GM19239 (cell line): ENCODE measurements at places on chromosomes 1 and 21.
A peak's percentile ranks its signal among the peaks of the same experiment; 100 is the strongest.

DNA sequence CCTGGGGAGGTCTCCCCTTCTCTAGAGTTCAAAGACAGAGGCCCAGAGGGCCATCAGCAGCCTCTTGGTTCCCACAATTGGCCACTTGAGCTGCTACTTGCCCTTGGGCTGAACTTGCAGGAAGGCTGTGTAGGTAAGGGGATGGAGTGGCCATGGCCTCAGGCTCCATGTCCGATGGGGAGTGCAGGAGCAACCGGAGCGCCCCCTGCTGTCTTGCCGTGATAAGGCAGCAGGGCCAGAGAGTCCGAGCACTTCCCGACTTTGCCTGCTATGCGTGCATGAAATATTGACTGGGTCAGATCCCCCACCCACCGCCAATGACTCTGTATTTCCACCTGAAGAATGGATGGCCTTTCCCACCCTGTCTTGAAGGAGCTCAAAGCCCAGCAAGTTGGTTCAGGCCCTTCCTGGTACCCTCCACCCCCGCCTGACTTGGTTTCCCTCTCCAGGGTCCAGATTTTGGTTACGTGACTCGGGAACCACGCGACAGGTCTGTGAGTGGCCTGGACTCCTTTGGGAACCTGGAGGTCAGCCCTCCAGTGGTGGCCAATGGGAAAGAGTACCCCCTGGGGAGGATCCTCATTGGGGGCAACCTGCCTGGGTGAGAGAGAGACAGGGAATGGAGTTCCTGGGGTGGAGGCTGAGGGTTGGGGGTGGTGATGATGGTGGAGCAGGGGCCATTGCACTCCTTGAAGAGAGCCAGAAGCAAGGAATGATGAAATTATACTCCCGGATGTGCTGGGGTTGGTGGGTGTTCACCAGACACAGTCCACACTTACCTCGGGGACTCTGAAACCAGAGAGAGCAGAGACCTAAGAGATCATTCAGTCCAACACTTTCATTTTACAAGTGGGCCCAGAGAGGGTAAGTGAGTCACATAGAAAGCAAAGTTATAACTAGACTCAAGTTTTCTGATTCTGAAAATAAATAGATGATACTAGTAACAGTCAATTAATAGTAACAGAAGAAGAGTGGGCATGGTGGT is 25.6 kb downstream of the PADI3 start:
- peak; percentile 53 for DNase-seq

DNA sequence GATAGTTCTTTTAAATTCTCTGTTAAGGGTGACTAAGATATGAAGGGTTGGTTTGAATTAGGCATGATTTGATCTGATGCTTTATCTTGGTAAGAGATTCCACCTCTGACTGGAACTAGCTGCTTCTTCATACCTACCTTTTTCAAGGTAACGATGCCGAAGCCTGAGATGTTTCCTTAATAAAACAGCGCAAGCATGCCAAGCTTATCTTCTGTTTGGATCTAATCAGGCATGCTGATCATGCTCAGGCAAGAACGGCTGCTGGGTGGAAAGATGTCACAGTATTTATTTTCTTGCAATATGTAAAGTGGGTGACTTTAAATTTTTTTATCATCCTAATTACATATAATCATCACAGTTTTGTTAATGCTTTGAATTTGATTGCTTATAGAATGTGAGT is 148.7 kb downstream of the ADGRL2 start:
- no peak for DNase-seq

DNA sequence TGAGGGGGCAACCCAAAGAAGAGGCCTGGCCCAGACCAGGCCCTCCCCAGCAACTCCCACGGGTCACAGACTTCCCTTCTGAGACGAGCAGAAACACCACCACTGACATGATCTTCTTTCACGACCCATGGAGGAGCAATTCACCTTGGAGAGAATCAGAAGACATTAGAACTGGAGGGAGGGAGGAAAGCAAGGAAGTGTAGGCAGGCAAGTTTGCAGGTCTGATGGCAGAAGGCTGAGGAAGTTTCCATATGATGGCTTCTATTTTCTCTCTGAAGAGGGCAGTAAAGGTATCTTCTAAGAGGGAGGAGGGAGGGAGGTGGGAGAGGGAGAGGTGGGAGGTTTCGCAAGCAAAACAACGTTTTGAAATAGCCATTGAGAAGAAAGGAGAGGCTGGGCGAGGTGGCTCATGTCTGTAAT is 1.4 kb upstream of the UBXN10 start:
- no peak for DNase-seq

DNA sequence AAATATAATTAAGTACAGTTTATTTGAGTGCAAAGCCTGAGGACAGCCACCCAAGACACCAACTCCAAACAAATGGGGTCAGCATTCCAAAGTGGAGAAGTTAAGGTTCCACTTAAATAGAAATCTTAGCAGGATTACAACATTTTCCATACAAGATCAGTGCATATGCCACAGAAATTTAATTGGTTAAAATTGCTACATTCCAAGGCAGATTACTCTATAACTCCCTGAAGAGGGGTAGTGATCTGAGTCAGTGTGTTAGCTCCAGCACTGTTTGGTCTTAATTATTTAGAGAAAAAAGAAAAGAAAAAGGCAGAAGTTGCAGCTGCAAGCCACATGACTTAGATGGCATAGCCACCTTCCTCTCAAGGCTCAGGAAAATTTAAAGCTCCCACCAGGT is 297.5 kb downstream of the HHIPL2 start:
- no peak for DNase-seq

GRCh38 chr1:214518361-214518760 is 33.0 kb downstream of the PTPN14 start:
- DNase-seq: no peak

GRCh38 chr1:110671361-110671760 is 3.4 kb downstream of the KCNA3 start:
- DNase-seq: no peak

DNA sequence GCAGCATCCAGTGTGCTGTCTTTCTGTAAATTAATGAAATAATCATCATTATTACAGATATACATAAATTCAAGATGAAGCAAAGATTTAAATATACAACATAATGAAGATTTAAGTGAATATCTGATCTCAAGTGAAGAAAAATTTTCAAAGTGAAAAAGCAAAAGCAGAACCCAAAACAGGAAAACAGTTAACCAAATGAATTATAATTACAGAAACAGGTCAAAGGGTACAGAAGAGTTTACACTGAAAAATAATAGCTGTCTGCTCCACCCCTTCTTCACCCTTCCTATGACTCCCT is 44.8 kb upstream of the GTF2B start:
- no peak for DNase-seq

- no peak for DNase-seq
Measured at GRCh38 chr1:101293461-101294051, 56.7 kb downstream of the S1PR1 start.

- DNase-seq: no peak
Measured at GRCh38 chr1:184973272-184974055, 844 bp downstream of the NIBAN1 start.

GRCh38 chr1:61081686-61082310 is 563 bp upstream of the NFIA start:
- no peak for DNase-seq

DNA sequence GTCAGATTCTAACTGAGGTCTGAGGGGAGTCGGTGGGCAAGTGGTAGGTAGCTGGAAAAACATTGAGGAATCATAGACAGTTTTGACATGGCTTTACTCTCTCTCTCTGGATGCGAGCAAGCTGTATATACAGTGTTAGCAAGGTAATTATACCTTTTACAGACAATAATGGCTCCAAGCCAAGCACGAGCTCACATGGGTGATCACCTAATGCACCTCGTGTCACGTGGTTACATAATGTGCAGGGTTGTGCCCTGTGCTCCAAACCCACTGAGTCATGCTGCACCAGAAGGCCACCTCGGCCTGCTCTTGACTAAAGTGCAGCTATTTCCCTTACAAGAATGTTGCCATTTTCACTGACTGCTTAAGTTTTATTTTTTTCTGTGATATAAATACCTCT is 7.6 kb upstream of the CLCA2 start:
- no peak for DNase-seq

DNA sequence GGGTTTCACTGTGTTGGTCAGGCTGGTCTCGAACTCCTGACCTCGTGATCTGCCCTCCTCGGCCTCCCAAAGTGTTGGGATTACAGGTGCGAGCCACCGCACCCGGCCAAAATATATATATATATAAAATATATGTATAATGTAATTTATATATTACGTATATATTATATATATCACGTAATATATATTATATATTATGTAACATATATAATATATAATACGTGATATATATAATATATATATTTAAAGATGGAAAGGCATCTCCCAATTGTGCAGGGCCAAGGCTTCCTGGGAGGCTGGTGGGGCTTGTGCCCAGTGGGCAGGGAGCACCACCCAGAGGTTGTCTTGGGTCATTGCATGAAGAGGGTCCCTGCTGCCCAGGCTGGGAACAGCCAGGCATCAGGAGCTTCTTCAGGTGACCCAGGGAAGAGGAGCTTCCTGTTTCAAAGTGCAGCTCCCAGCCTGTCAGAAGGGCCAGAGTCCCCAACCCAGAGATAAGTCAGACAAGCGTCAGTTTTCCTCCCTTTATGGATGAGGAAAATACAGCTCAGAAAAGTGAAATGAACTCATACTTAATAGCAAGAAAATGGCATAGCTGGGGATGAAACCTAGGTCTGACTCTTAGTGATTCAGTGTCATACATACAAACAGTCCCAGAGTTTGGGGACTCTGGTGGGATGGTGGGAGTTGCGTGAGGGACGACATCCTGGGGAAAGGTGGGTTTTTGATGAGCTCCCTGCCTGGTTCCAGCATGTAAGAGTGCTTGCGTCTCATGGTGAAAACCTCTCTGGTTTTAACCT is 12.0 kb downstream of the UBE2Q1 start:
- peak; percentile 70 for DNase-seq

- no peak for DNase-seq
Measured at GRCh38 chr21:30984889-30985288, 53.4 kb downstream of the KRTAP19-8 start.

DNA sequence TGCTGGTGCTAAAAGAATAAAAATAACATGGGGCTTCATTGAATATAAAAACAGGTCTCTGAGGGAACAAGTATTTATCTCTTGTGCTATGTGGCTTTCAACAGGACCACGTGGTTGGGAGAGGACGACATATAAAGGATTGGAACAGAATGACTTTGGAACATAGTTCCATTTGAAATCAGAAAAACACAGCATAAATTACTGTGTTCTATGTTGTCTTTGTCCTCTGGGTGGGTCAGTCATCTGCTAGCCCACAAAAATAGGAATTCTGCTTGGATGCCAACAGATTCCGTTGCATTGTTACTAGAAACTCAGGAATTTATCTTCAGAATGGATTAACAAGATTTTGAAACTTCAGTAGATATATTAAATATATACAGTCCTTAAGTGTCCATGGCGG is 5.9 kb downstream of the CEP85 start:
- no peak for DNase-seq

- DNase-seq: no peak
Measured at GRCh38 chr1:26879793-26880192, 10.3 kb downstream of the GPN2 start.

- DNase-seq: no peak
Measured at GRCh38 chr1:232302376-232303221, 327.3 kb downstream of the SIPA1L2 start.

DNA sequence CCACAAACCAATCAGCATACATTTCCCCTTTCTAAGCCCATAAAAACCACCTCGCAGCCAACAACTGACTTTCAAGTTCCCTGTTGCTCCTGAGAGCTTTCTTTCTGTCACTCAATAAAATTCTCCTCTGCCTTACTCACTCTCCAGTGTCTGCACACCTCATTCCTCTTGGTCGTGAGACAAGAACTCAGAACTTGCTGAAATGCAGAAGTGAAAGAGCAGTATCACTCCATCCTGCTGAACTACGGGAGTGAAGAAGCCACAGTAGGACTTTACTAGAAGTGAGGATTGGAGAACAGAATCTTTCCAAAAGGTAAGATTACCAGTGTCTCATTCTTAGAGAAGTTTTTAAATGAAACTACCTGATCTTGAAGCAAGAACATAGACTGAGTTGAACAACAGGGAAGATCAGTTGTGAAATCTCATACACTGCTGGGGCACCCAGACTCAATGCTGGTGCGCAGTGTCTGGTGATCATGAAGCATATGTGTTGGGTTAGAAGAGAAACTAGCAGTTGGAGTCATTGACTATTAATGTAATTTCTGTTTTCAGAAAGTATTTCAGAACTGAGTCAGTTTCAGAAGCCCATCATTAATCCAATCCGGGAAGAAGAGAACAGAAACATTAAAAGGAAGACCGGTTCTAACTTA is 726.9 kb upstream of the TMPRSS15 start:
- no peak for DNase-seq

GRCh38 chr1:231750818-231751362 is 124.3 kb downstream of the DISC1 start:
- DNase-seq: no peak

- no peak for DNase-seq
Measured at GRCh38 chr1:94160811-94161210, 39.9 kb upstream of the ABCA4 start.
